Jurkat, Clone E6-1 (cell line): ENCODE measurements at places on chromosomes 7 and 10.

DNA sequence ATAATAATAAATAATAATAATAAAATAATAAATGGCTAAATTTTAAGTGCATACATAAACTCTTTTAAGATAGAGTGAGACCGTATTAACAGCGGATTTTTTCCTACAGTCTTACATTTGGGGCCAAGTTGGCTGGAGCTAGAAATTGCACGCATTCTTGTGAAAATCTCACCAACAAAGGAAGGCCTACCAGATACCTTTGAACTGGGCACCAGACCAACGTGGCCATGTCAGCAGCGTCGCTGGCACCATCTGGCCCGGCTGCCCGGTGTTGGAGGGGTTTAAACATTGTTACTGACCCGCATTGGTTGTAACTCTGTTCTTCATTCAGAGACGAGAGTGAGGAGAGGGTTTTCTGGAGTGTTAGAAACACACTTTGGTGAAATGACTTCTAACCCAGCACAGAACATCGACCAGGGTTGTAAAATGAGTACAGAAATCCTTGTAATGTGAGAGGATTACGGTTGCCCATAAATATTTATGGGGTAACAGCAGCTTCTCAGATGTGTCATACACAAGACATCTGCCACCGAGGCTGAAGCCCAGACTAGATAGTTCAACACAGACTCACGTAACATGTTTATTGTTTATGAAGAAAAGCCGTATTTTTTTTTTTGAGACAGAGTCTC, 34.6 kb upstream of the UNCX start:
- DNase-seq: no peak

DNA sequence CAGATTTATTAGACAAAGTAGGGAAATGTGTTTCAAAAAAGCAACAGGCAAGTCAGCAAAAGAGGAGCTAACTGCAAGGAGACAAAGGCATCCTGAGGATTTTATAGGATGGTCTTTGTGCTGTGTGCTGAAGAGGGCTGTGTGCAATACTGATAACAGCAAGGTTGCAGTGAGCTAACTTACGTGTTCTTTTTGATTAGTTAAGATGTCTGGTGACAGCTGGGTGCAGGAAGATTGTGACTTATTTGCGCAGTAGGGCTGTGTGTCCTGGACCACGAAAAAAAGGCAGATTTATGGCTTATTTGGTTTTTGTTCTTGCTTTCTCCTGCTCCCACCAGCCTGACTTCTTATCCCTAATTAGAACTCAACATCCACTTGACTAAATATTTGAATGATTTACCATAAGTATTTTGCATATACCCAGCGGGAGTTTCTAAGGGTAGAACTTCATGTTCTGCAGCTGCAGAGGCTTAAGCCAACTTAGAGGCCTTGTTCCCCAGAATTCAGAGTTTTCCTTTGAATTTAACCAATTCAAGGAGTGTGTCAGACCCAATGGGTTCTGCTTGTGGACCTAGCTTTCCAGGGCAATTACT, 119.0 kb downstream of the ANKRD26 start:
- DNase-seq: no peak

- DNase-seq: peak; percentile 31
Measured at GRCh38 chr10:100728928-100729861, 16.2 kb upstream of the PAX2 start.

DNA sequence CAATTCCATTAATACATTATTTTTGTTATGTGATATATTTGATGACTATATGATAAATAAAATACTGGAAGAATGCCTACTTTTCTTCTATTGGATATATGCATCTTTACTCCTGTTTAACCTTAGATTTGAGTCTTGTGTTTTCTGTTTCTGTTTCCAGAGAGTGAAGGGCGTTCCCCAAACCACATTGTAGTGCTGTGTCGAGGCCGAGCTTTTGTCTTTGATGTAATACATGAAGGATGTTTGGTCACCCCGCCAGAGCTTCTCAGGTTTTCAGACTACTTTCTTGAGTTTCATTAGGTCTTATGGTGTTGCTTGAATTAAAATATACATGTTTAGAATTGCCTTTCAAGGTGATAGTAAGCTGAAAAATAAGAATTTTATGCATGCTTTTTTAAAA, 23.8 kb downstream of the CROT start:
- DNase-seq: no peak
